Smooth muscle cell of the coronary artery (primary cell): ENCODE measurements at places on chromosomes 3 and 15. TPM values are rescaled to one million over a fixed set of nuclear protein-coding genes. Genes with fewer than 3 reads are reported as not detected.

The PSMD6 gene
- 83.0 and 87.2 TPM in 2 replicates for total RNA-seq

The GOLGA8N gene
- 4.2 and 6.6 TPM in 2 replicates for total RNA-seq

The GREM1 gene
- 5.0 and 527 TPM in 2 replicates for total RNA-seq

The SLC24A5 gene
- total RNA-seq = not detected in 2 replicates

The NMD3 gene
- 45.0 and 102 TPM in 2 replicates for total RNA-seq

The SCAMP5 gene
- total RNA-seq = 0.94 and 1.3 TPM in 2 replicates

The DNAH12 gene
- total RNA-seq = under 0.01 TPM in 2 replicates

The ADAMTSL3 gene
- total RNA-seq = 0.75 and 1.6 TPM in 2 replicates

The SV2B gene
- total RNA-seq = 0.12 TPM in 1 of 2 replicates, not detected in the other

The MKRN2OS gene
- not detected in 2 replicates for total RNA-seq

The SYNPR gene
- not detected in 2 replicates for total RNA-seq

The MESP1 gene
- total RNA-seq = 0.15 TPM in 1 of 2 replicates, not detected in the other

The NCEH1 gene
- total RNA-seq = 2.0 and 14.0 TPM in 2 replicates

The SLC9C1 gene
- total RNA-seq = 0.70 and 0.75 TPM in 2 replicates

The DENND4A gene
- total RNA-seq = 11.7 and 12.1 TPM in 2 replicates

The UROC1 gene
- not detected in 2 replicates for total RNA-seq

The PRICKLE2 gene
- 17.1 and 30.4 TPM in 2 replicates for total RNA-seq

The SMAD6 gene
- 71.1 and 92.1 TPM in 2 replicates for total RNA-seq

The PPP2R3A gene
- total RNA-seq = 6.6 and 7.0 TPM in 2 replicates

The GNL3 gene
- 44.8 and 106 TPM in 2 replicates for total RNA-seq

The CIB2 gene
- 1.4 and 3.2 TPM in 2 replicates for total RNA-seq

The CFAP20DC gene
- total RNA-seq = 0.82 and 0.90 TPM in 2 replicates

The DUSP7 gene
- 3.0 and 8.2 TPM in 2 replicates for total RNA-seq

The MOBP gene
- under 0.01 TPM in 1 of 2 replicates, not detected in the other for total RNA-seq

The FOXB1 gene
- total RNA-seq = not detected in 2 replicates

The CYP11A1 gene
- total RNA-seq = 0.15 TPM in 1 of 2 replicates, not detected in the other

The ABI3BP gene
- 1.6 and 48.2 TPM in 2 replicates for total RNA-seq

The SLC12A8 gene
- 4.9 and 8.4 TPM in 2 replicates for total RNA-seq

The GMNC gene
- not detected in 2 replicates for total RNA-seq

The SPCS1 gene
- total RNA-seq = 14.0 and 42.9 TPM in 2 replicates

The ARRDC4 gene
- 6.7 and 17.4 TPM in 2 replicates for total RNA-seq
